ENCODE measurements at places on chromosomes 1 and 21. TPM values are rescaled to one million over a fixed set of nuclear protein-coding genes. Genes with fewer than 3 reads are reported as not detected.

DNA sequence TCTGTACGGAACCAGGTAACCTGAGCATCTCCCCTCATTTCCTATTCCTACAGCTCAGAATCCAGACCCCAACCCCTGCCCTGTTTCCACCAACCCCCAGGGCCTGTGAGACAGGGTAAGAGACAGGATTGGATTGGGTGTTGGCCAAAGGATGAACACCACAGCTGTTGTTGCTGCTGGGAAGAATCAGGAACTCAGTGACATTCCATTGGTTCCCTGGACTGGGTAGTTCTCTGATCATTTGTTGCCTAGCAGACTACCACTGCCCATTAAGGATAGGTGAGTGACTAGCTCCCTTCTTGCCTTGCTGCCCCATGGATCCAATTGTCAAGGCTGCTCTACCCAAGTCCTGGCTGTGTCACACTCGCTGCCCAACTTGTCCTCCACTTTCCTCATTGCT lies 10.0 kb downstream of the NCSTN start:
- no peak overlapping the region for H3K27ac ChIP-seq
- no peak for DNase-seq
- no peaks in the 10 kb centered on the region for H3K4me1 ChIP-seq

- no peak for DNase-seq
- H3K27ac ChIP-seq = no peak overlapping the region
- no peaks in the 10 kb centered on the region for H3K36me3 ChIP-seq
- no peaks in the 10 kb centered on the region for H3K27me3 ChIP-seq
Observed at GRCh38 chr1:73953586-73953985, 244.4 kb downstream of the LRRIQ3 start.

DNA sequence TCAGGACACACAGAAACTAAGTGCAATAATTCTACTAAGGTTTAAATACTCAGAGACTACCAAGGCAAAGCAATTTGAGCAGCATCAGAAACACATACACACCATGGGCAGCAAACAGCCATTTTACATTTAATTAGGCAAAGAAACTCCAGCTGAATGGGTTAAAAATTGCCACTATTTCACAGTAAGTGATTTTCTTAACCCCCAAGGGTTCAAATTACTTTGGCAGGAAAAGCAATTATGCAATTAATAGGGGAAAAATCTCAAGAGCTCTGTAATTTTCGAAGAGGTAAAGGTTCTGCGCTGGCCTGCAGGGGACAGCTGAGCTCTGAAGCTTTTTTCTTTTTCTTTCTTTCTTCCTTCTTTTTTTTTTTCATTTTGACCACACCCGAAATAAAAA lies 206.2 kb upstream of the RRP15 start:
- no peaks in the 10 kb centered on the region for H3K4me1 ChIP-seq
- H3K27ac ChIP-seq = no peak overlapping the region
- no peak for DNase-seq

DNA sequence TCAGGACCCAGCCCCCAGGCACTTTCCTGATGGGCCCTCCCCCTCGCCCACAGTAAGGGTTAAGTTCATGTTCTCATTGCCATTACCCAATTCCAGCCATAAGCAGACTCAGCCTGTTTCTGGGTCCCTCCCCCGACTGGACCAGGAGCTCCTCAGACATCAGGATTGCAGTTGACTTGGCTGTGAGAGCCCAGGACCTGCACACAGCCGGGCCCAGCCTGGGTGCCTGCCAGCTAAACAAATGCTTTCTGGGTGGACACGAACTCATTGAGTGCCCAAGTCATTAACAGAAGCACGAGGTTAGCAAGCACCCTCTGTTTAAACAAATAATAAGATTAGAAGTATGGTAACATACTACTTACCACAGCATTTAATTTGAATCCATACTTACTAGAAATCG lies 147.9 kb upstream of the POU3F1 start:
- H3K36me3 ChIP-seq = no peaks in the 10 kb centered on the region
- no peak overlapping the region for H3K27ac ChIP-seq
- H3K4me1 ChIP-seq = peaks cover 2% of the 10 kb centered on the region
- H3K27me3 ChIP-seq = no peaks in the 10 kb centered on the region
- H3K4me3 ChIP-seq = no peak overlapping the region

DNA sequence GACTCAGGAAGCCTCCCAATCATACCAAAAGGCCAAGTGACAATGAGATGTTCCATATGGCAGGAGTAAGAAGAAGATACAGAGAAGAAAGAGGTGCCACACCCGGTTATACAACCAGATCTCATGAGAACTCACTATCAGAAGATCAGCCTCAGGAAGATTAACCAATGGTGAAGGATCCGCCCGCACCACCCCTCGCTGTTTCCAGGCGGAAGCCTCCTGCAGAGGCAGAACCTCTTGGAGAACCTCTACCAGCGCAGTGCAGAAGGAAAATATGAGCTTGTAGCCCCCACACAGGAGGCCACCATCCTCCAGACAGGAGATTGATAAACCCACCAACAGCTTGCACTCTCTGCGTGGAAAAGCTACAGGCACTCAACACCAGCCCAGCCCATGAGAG lies 245.1 kb downstream of the POTED start:
- no peak overlapping the region for H3K27ac ChIP-seq
- no peak overlapping the region for H3K4me3 ChIP-seq
- no peaks in the 10 kb centered on the region for H3K36me3 ChIP-seq
- no peaks in the 10 kb centered on the region for H3K4me1 ChIP-seq

DNA sequence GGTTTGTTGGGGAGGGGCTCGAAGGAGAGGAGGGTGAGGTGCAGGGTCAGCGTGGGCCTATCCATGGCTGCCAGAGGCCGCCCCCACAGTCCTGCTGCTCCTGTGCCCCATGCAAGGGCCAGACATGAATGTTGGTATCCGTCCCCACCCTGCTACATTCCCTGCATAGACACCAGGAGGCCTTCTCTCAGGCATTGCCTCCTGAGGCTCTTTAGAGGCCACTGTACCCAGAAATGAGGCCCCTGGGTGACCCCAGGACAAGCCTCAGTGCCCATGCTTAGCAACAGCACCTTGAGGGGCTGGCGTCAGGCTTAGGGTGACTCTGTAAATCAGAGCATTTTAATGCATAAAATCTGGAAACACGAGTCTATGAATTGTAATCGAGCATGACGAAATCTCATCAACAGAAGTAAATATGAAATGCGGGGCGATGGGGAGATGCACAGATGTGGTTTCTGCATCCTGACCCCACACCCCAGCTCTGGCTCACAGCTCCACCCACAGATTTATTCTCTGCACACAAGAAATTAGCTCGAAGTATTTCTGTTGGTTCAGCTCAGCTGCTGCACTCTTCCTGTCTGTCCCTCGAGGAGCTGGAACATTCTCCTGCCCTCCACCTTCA lies 124.0 kb upstream of the CSF3R start:
- H3K4me3 ChIP-seq = no peak overlapping the region
- H3K27me3 ChIP-seq = no peaks in the 10 kb centered on the region
- no peaks in the 10 kb centered on the region for H3K4me1 ChIP-seq
- no peak overlapping the region for H3K27ac ChIP-seq
- H3K36me3 ChIP-seq = no peaks in the 10 kb centered on the region

DNA sequence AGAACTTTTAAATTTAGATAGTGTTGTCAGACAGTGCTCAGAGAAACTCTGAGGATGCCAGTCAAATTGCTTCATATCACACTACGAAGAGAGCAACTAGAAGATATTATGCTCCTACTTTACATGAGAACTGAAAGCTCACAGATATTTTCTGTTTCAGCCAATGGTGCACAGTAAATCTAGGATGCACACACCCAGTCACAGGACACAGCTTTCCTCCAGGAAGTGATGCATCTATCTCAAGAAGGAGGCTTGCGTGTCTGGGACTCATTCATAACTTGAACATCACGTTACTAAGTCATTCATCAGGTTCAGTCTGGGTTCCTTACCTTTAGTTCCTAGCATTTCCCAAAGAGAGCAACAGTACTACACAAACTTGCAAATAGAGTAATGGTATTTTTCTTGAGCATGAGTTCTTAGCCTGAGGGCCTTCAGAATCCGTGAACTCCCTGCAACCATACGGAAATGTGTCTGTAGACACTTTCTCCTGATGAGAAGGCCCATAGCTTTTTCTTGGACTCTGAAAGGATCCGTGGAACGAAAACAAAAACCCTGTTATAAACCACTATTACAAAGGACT lies 12.2 kb downstream of the ZNF697 start:
- no peak overlapping the region for H3K4me3 ChIP-seq
- DNase-seq = no peak
- H3K27ac ChIP-seq = no peak overlapping the region
- no peaks in the 10 kb centered on the region for H3K27me3 ChIP-seq

DNA sequence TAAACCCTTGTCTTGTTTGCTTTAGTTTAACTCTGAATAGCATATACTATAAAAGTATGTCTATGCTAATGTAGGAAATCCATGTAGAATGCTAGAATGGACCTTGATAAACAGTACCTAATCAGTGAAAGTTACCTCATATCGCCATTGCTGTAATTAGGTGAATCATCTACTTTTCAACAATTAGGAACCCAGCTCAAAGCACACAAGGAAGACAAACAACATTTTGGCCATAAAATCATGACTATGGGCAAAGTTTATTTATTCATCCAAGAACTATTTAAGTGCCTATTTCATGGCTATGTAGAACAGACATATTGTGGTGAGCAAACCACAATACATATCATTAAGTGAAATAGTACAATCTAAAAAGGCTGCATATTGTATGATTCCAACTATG lies 1043.2 kb downstream of the BRINP3 start:
- no peaks in the 10 kb centered on the region for H3K27me3 ChIP-seq
- no peak for DNase-seq
- H3K36me3 ChIP-seq = no peaks in the 10 kb centered on the region
- H3K4me3 ChIP-seq = no peak overlapping the region

GRCh38 chr1:119987112-119987511 lies 82.3 kb downstream of the NOTCH2 start:
- H3K36me3 ChIP-seq = no peaks in the 10 kb centered on the region
- H3K4me1 ChIP-seq = peaks cover 7% of the 10 kb centered on the region
- H3K27ac ChIP-seq = no peak overlapping the region
- H3K27me3 ChIP-seq = no peaks in the 10 kb centered on the region
- no peak for DNase-seq

- no peaks in the 10 kb centered on the region for H3K27me3 ChIP-seq
- no peak for DNase-seq
- no peak overlapping the region for H3K4me3 ChIP-seq
- no peak overlapping the region for H3K27ac ChIP-seq
- H3K36me3 ChIP-seq = no peaks in the 10 kb centered on the region
Observed at GRCh38 chr21:32739946-32740345, 12.1 kb upstream of the SYNJ1 start.

GRCh38 chr1:182091083-182091482 lies 29.6 kb upstream of the ZNF648 start:
- H3K36me3 ChIP-seq = no peaks in the 10 kb centered on the region
- H3K4me1 ChIP-seq = no peaks in the 10 kb centered on the region
- no peak overlapping the region for H3K27ac ChIP-seq
- H3K27me3 ChIP-seq = no peaks in the 10 kb centered on the region
- DNase-seq = no peak
- no peak overlapping the region for H3K4me3 ChIP-seq

- no peaks in the 10 kb centered on the region for H3K36me3 ChIP-seq
- H3K27me3 ChIP-seq = no peaks in the 10 kb centered on the region
- H3K4me1 ChIP-seq = peaks cover 7% of the 10 kb centered on the region
Observed at GRCh38 chr21:41874611-41875010, 4.5 kb downstream of the PRDM15 start.

DNA sequence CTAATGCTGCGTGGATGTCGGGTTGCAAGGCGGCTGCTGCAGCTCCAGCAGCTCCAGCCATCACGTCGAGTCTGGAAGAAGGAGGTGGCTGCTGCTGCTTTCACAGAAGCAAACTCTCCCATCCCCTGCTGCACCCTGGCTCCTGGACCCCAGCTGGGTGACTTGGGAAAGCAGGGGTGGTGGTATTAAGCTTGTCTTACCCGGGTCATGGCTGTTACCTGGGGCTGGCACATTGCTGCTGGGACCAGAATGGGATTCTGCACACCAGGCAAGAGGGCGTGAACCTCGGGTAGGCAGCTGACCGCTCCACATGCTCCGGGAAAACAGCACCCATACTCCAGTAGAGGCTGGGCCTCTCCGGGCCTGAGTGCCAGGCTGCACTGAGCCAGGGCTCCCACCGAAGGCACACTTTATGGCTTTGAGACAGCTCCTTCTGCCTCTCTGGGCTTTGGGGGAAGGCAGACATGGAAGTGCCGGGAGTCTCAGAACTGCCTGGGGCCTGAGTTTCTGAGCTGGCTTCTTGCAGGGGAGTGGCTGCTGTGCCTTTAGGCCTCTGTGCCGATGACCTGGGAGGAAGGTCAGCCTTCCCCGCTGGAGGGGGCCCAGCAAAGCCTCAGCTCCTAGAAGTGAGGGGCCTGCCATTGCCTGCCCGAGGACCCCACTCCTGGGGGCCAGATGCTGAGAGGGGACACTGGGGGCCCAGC lies 1.2 kb downstream of the SMIM1 start:
- no peak overlapping the region for H3K4me3 ChIP-seq
- DNase-seq = no peak
- peaks cover 17% of the 10 kb centered on the region for H3K4me1 ChIP-seq

GRCh38 chr1:92940541-92940940 lies 20.7 kb downstream of the DIPK1A start:
- H3K4me1 ChIP-seq = peaks cover 2% of the 10 kb centered on the region
- no peak overlapping the region for H3K4me3 ChIP-seq
- no peaks in the 10 kb centered on the region for H3K36me3 ChIP-seq

DNA sequence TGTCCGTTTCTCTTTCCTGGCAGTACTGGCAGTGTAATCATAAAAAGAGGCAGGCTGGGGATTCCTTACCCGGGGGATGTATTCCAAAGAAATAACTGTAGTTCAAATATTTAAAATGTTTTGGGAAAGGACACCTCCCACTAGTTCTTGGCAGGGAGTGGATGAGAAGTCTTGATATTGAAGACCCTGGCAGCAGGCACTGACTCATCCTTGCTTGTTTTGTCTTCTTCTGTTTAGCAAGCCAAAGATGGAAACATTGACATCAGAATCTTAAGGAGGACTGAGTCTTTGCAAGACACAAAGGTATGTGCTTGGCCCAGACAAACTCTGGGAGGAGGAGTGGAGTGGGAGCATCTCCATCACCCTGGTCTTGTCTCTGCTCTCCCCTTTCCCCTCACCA lies 639 bp downstream of the IL20 start:
- no peak for DNase-seq
- no peaks in the 10 kb centered on the region for H3K36me3 ChIP-seq
- no peaks in the 10 kb centered on the region for H3K27me3 ChIP-seq
- H3K27ac ChIP-seq = no peak overlapping the region
- H3K4me3 ChIP-seq = no peak overlapping the region
- no peaks in the 10 kb centered on the region for H3K4me1 ChIP-seq

GRCh38 chr1:67716800-67717199 lies 31.8 kb downstream of the GADD45A start:
- no peaks in the 10 kb centered on the region for H3K27me3 ChIP-seq
- no peak overlapping the region for H3K4me3 ChIP-seq
- H3K36me3 ChIP-seq = no peaks in the 10 kb centered on the region
- peaks cover 8% of the 10 kb centered on the region for H3K4me1 ChIP-seq
- no peak overlapping the region for H3K27ac ChIP-seq

GRCh38 chr21:32328595-32328994 lies 29.9 kb downstream of the MRAP start:
- H3K27ac ChIP-seq = peak overlapping the region; percentile 37
- H3K4me1 ChIP-seq = peaks cover 3% of the 10 kb centered on the region
- no peak overlapping the region for H3K4me3 ChIP-seq
- no peak for DNase-seq
- H3K27me3 ChIP-seq = no peaks in the 10 kb centered on the region
- H3K36me3 ChIP-seq = no peaks in the 10 kb centered on the region

Gene CRP
- total RNA-seq = not detected

Gene CTNNBIP1
- 25.9 TPM for total RNA-seq

Gene SELP
- total RNA-seq = 8.9 TPM

Gene RIMKLA
- total RNA-seq = 0.23 TPM

Gene ASCL5
- total RNA-seq = not detected

Gene RPTN
- not detected for total RNA-seq

Gene KCNH1
- not detected for total RNA-seq

Gene TP73
- 7.5 TPM for total RNA-seq

Gene DIO1
- total RNA-seq = not detected

Gene UMODL1
- not detected for total RNA-seq

Gene NUF2
- not detected for total RNA-seq

All from ovary (tissue), 10 donors.